ENCODE measurements at places on chromosomes 12 and 14. TPM values are rescaled to one million over a fixed set of nuclear protein-coding genes. Genes with fewer than 3 reads are reported as not detected.

TMEM116 gene
- 13.8 TPM for total RNA-seq

ENDOU gene
- total RNA-seq, result not detected

LDHB gene
- 2,161 TPM for total RNA-seq

SSTR1 gene
- not detected for total RNA-seq

TAS2R42 gene
- total RNA-seq, result not detected

OTOGL gene
- not detected for total RNA-seq

INHBE gene
- total RNA-seq, result 2.3 TPM

PTCSC3 gene
- not detected for total RNA-seq

NTN4 gene
- not detected for total RNA-seq

NEMP1 gene
- total RNA-seq, result 80.6 TPM

MIP gene
- not detected for total RNA-seq

HRK gene
- total RNA-seq, result not detected

ANKLE2 gene
- total RNA-seq, result 103 TPM

TSPAN19 gene
- total RNA-seq, result not detected

PRR4 gene
- total RNA-seq, result 3.2 TPM

RPL10L gene
- total RNA-seq, result not detected

TRIM9 gene
- 7.2 TPM for total RNA-seq

RPS26 gene
- total RNA-seq, result 29.7 TPM

KRT77 gene
- total RNA-seq, result not detected

KRT71 gene
- not detected for total RNA-seq

ASPG gene
- total RNA-seq, result not detected

PLCZ1 gene
- total RNA-seq, result not detected

Data from activated CD8-positive, alpha-beta T cell treated with anti-CD3 and anti-CD28 coated beads for 36 hours (primary cell).